Left ventricle myocardium inferior (tissue), 1 donor: ENCODE measurements at places on chromosomes 13 and 19. TPM values are rescaled to one million over a fixed set of nuclear protein-coding genes. Genes with fewer than 3 reads are reported as not detected.

Gene MCEMP1
- 0.60 TPM for total RNA-seq

- no peak overlapping the region for H3K4me3 ChIP-seq
- peaks cover 93% of the 10 kb centered on the region for H3K27me3 ChIP-seq
- no peaks in the 10 kb centered on the region for H3K4me1 ChIP-seq
- no peak overlapping the region for H3K27ac ChIP-seq
Measured at GRCh38 chr19:39223703-39224279, 19.7 kb upstream of the SYCN start.

Gene ADAMTSL5
- total RNA-seq: 36.8 TPM

DNA sequence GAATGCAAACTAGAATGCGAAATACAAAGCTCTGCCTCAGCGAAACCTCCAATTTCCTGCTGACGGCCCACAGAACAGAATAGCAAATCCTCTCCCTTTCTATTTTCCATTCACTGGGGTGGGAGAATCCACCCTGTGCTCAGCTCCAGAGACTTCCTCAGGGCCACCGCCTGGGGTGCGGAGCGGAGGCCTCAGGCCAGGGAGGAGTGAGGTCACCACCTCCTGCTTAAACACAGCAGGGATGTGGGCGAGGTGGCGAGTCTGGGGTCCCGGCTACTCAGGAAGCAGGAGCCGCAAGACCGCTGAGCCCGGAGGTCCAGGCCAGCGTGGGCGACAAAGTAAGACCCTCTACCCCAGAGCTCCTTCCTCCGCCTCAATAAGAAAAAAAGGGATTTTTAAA is 666 bp upstream of the ZNF320 start:
- H3K36me3 ChIP-seq: peaks cover 6% of the 10 kb centered on the region
- DNase-seq: no peak
- H3K4me1 ChIP-seq: peaks cover 23% of the 10 kb centered on the region
- peak overlapping the region; percentile 84 for H3K4me3 ChIP-seq

- no peaks in the 10 kb centered on the region for H3K27me3 ChIP-seq
- H3K4me3 ChIP-seq: no peak overlapping the region
- H3K27ac ChIP-seq: no peak overlapping the region
- no peak for DNase-seq
- H3K4me1 ChIP-seq: no peaks in the 10 kb centered on the region
Measured at GRCh38 chr13:82758044-82758443, 1124.2 kb downstream of the SLITRK1 start.

- H3K4me3 ChIP-seq: no peak overlapping the region
- no peak overlapping the region for H3K27ac ChIP-seq
- no peaks in the 10 kb centered on the region for H3K4me1 ChIP-seq
- no peaks in the 10 kb centered on the region for H3K36me3 ChIP-seq
Measured at GRCh38 chr13:73089213-73089612, 30.4 kb downstream of the KLF5 start.

- peaks cover 22% of the 10 kb centered on the region for H3K4me1 ChIP-seq
- no peak overlapping the region for H3K27ac ChIP-seq
- peak; percentile 9 for DNase-seq
- no peak overlapping the region for H3K4me3 ChIP-seq
- H3K27me3 ChIP-seq: no peaks in the 10 kb centered on the region
Measured at GRCh38 chr19:46610851-46611770, 10.0 kb downstream of the CALM3 start.

- peaks cover 18% of the 10 kb centered on the region for H3K27me3 ChIP-seq
- peaks cover 7% of the 10 kb centered on the region for H3K4me1 ChIP-seq
- no peak overlapping the region for H3K27ac ChIP-seq
- no peak for DNase-seq
- no peaks in the 10 kb centered on the region for H3K36me3 ChIP-seq
Measured at GRCh38 chr19:34577531-34578101, 96.1 kb downstream of the WTIP start.

DNA sequence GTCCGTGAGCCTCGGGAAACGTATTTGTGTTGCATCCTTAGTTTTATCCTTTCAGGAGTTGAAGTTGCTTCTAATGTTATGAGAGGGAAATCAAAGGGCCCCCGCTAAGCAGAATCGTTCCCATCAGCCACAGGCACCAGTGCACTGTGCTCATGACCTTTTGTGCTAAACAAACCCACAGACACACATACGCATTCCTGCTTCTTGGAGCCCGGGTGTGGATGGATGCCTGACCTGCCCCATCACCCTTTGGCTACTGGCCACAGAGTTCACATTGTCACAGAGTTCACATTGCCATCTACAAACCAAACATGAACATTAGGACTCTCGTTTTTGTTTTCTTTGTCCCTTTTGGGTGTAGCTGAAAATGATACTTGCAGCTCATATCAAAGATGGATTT is 47.2 kb downstream of the CHST8 start:
- no peak overlapping the region for H3K4me3 ChIP-seq
- no peak overlapping the region for H3K27ac ChIP-seq
- no peaks in the 10 kb centered on the region for H3K36me3 ChIP-seq
- peaks cover 40% of the 10 kb centered on the region for H3K27me3 ChIP-seq
- no peak for DNase-seq

DNA sequence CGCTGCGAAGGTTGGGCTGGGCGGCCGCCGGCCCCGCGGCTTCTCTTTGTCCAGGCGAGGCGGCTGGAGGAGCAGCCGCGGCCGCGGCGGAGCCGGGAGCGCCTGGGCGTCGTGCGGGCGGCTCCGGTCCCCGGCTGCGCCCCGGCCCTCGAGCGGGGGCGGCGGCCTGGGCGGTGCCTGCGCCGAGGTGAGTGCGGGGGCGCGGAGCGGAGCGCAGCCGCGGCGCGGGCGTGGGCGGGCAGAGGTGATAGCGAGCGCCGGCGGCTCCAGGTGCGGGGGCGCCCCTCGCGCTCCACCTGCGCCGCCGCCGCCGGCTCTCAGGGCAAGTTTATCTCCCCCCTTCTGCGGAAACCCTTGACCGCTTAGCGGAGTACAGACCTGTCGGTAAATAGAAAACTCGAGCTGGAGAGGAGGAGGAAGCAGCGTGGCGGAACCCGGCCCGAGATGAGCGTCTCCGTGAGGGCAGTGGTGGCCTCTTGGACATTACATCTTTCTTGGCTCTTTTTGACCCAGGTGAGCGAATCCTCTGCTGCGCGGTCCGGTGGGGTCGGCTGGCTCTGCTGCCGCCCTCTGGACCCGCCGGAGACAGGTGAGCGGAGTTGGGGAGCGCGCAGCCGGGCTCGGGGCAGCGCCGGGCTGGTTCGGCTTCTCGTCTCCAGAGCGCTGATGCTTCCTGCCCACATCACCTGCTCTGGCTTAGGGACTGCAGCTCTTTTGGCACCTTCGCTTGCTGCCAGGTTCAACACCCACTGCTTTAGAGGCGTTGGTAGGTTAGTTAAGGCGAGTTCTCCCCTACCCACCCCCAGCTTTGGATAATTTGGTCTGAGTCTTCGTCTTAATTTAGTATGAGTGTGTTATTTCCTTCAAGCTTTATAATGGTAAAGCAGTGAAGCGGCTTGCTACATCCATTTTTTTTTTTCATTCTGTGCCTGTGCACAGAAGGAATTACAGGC is at the start of gene MTUS2:
MTUS2 (plus strand) TSS at position 241 of the 953 bp plus-strand sequence.
- H3K4me3 ChIP-seq: peak within 1 kb of the TSS; percentile 71
- no peak for DNase-seq
- peaks cover 13% of the 10 kb centered on the region for H3K4me1 ChIP-seq
- no peaks in the 10 kb centered on the region for H3K36me3 ChIP-seq
- peak within 1 kb of the TSS; percentile 54 for H3K27ac ChIP-seq
- peaks cover 61% of the 10 kb centered on the region for H3K27me3 ChIP-seq

DNA sequence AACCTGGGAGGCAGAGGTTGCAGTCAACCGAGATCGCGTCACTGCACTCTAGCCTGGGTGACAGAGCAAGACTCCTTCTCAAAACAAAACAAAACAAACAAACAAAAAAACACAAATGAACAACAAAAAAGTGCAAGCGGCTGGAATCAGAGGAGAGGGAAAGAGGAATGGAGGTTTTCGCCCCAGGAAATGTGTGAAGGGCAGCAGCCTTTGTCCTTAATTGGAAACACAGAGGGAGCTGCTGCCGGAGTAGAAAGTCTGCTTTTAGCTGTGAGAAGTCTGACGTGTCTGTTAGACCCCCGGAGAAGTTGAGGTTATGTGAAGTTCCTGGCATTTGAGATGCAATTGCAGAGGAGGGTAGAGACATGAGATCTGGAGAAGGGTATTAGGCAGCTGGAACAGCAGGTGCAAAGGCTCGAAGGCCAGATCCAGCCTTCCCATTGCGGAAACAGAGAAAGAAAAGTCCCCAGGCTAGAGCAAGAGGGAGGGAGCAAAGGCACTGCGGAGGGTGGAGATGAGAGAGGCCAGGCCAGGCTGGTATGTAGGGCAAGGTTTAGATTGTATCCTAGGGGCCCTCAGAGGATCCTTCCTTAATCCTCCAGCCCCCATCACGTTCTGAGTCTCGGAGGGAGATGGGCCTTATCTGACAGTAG is 473 bp downstream of the TMIGD2 start:
- H3K36me3 ChIP-seq: no peaks in the 10 kb centered on the region
- no peak overlapping the region for H3K4me3 ChIP-seq
- H3K27me3 ChIP-seq: peaks cover 77% of the 10 kb centered on the region
- peaks cover 5% of the 10 kb centered on the region for H3K4me1 ChIP-seq

DNA sequence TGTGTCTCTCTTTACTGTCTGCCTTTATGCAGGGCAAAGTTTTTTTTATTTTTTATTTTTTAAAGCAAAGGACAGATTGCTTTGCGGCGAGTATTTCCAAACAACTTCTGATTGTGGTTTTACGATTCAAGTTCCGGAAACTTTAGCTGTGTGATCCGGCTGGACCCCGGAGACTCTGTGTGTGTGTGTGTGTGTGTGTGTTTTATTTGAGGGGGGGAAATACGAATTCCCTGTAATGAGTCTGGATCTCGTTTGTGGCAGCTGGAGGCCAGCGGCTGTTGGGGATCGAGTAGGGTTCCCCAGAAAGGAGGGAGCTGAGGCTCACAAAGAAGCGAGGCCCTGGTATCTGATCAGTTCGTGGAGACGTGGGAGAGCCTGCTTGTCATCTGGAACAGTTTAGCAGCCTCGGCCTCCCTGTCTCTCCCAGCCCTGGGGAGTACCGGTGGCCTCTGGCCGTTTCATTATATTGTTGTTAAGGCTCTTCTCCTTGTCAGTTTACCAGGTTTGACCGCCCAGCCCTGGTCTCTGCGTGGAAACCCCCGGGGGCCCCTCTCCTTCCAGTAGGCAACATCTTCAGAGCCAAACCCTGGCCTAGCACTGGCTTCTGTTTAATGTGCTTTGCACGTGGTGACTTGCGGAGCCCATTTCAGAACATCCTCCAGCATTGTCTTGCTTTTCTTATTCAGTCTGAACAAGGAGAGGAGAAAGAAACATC is 1.3 kb downstream of the FARP1 start:
- peak; percentile 13 for DNase-seq
- no peaks in the 10 kb centered on the region for H3K27me3 ChIP-seq
- H3K4me1 ChIP-seq: peaks cover 30% of the 10 kb centered on the region
- H3K36me3 ChIP-seq: no peaks in the 10 kb centered on the region
